ENCODE measurements at places on chromosomes 7 and 10. TPM values are rescaled to one million over a fixed set of nuclear protein-coding genes. Genes with fewer than 3 reads are reported as not detected.
A peak's percentile ranks its signal among the peaks of the same experiment; 100 is the strongest.

Gene IMPDH1
- total RNA-seq: 25.5 TPM

Gene ARHGAP22
- 3.5 TPM for total RNA-seq

Gene ADCYAP1R1
- 5.8 TPM for total RNA-seq

Gene SH2B2
- total RNA-seq: 1.2 TPM

Gene CYP2E1
- total RNA-seq: 0.89 TPM

Gene CCDC172
- total RNA-seq: not detected

Gene PDGFA
- 37.2 TPM for total RNA-seq

Gene ASB4
- 7.0 TPM for total RNA-seq

Gene TMEM184A
- 0.32 TPM for total RNA-seq

Gene THSD7A
- total RNA-seq: 1.5 TPM

Gene FAM180A
- 6.1 TPM for total RNA-seq

Gene TMEM176A
- total RNA-seq: 31.1 TPM

DNA sequence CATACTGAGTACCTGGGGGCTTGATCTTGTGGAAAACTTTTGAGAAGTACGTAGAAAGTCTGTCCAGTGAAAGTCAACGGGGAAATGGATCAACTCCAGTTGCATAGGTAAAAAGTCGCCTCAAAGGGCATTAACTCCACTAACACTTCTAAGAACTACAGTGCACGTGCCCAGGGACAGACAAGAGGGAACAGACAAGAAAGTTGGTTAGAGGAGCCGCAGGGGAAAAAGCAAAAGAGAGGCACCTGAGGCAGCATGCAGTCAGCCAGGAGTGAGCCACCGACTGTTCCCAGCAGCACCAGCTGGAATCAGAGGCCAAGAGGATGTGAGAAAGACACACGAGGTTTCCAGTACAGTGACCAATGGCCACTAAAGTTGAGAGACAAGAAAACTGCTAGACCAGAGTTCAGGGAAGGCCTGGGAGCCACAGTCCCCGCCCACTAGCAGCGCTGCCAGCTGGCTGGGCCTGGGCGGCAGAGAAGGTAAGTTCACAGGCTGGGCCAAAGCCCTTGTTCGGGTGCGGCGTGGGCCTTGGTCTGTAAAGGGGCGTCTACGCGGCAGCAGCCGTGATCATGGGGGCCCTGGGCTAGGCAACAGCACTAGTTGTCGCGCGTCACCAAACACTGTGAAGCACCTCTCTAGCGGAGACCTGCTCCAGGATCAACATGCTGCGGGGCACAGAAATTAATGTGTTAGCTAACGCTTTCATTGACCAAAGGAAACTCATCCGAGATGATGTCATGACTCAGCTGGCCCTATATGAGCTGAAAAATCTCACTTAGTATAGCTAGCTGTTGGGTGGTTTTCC is 14.0 kb downstream of the ITGB1 start:
- DNase-seq: peak; percentile 53

DNA sequence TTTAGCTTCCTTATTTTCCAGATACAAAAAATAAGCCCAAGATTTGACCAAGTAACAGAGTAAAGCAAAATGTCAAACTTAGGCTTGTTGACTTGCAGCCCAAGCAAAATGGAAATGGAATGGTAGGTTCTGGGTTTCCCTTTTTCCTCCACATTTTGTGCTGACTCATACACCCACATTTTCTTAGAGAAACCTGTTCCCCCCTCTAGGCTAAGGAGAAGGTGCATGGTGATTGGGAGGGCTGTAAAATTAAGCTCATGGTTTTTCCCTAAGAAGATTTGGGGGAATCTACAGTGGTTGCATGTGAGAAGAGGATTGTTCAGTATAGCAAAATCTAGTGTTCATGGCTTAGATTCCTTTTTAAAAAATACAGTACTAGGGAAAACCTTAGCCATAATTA is 127.4 kb downstream of the ARL4A start:
- DNase-seq: no peak

DNA sequence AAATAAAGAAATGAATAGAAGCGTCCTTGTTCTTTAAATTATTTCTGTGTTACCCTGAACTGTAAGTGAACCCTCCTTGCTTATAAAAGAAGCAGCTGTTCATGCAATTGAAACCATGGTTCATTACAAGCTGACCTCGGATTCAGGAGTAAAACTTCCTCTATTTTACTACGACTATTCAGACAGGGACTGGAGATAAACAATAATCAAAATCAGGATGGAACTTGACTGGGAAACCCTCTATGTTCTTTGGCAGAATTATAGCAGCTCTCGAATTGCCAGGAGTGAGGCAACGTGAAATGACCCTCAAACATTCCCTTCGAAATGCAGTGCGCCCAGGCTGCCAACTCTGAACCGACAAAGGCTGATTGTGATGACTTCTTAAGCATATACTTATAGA is 172.1 kb downstream of the CYP26A1 start:
- no peak for DNase-seq

GRCh38 chr10:113524539-113525490 is 28.0 kb upstream of the HABP2 start:
- no peak for DNase-seq

DNA sequence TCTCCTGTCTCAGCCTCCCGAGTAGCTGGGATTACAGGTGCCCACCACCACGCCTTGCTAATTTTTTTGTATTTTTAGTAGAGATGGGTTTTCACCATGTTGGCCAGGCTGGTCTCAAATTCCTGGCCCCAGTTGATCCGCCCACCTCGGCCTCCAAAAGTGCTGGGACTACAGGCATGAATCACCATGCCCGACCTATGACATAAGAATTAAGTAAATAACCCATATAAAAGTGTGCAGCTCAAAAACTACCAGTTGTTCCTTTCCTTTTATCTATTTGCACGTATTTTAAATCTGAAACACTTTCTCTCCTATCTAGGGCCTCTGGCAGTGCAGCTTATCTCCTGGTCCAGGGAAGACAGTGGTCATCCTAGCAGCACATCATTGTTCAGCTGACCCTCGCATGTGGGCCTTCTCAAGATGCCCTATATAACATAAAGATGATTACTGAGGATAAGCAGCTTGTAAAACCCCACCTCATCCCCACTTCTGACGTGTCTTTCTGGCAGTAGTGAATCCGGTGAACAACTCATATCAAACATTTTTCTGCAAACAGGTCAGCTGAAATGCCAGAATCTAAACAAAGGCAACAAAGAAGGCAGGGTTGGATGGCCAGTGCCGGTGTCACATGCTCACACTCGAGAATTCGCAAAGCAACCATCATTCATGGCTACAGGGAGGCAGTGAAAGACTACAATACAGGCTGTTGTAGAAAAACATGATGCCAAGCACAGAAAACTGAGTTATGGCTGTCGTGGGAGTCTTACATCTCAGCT is 36.0 kb upstream of the KCNIP2 start:
- DNase-seq: no peak

GRCh38 chr10:5165738-5166137 is 19.2 kb downstream of the AKR1C8 start:
- no peak for DNase-seq

- DNase-seq: no peak
These were observed 36.6 kb downstream of the MAPK8 start for GRCh38 chr10:48343106-48343505.

- DNase-seq: no peak
These were observed 942.9 kb downstream of the ANKRD7 start for GRCh38 chr7:119167431-119167830.

- DNase-seq: no peak
These were observed 7.5 kb downstream of the SAR1A start for GRCh38 chr10:70162892-70163201.

- DNase-seq: peak; percentile 84
These were observed 61.1 kb downstream of the MKI67 start for GRCh38 chr10:128064970-128065580.

DNA sequence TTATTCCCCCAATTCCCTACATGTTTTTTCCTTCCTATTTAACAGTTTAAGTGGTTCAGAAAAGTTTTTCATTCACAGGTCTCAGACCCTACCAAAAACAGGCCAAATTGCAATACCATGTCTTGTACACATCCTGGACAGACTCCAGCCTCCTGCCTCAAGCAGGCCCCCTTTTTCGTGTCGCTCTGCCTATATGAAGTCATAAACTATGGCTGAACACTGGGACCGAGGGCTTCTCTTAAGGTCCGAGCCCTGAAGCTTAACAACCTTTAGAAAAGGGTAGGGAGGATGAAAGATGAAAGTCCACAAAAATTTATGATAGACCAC is 1.4 kb downstream of the FBXW4 start:
- DNase-seq: no peak

DNA sequence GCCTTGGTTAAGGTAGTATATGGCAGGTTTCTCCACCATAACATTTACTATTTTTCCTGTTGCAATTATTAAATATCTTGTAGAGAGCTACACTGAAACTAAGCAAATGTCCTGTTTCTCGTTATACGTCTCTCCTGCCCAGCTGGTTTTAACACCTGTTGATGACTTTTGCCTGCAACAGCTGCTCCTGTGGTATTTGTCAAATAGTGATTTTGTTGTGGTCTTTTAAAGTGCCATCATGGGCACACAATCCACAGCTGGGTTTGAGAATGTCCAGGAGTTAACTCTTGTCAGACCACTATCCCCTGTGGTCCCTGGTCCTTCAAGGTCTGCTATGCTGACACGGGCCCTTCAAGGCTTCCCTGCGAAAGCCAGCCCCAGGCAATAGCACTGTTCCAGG is 24.9 kb upstream of the SEC61G start:
- DNase-seq: no peak

GRCh38 chr10:94133239-94133638 is 139.5 kb downstream of the PLCE1 start:
- DNase-seq: peak; percentile 80

- DNase-seq: peak; percentile 76
These were observed 101.2 kb upstream of the KLF6 start for GRCh38 chr10:3886191-3886590.

GRCh38 chr10:126569513-126570244 is 100.8 kb downstream of the C10orf90 start:
- no peak for DNase-seq

DNA sequence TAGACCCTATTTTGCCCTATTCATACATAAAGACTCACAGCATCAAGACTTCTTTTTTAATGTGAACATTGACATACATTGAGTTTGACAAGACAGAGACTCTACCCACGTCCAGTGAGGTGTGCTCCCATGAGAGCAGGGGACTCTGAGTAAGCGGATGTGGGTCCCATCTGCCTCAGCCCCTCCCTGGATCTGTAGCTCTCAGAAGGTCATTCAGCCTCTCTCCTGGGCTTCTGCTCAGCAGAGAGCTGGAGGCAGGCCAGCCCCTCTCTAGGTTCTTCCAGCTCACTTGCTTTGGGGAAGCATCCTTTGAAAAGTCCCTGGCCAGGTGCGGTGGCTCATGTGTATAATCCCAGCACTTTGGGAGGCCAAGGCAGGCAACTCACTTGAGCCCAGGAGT is 146.9 kb upstream of the ZMIZ1 start:
- no peak for DNase-seq

GRCh38 chr7:84700563-84701370 is 486.1 kb downstream of the SEMA3D start:
- DNase-seq: no peak

GRCh38 chr7:139643951-139644585 is 120.6 kb downstream of the CLEC2L start:
- no peak for DNase-seq

- DNase-seq: no peak
These were observed 99.1 kb upstream of the JCAD start for GRCh38 chr10:30158325-30158960.

DNA sequence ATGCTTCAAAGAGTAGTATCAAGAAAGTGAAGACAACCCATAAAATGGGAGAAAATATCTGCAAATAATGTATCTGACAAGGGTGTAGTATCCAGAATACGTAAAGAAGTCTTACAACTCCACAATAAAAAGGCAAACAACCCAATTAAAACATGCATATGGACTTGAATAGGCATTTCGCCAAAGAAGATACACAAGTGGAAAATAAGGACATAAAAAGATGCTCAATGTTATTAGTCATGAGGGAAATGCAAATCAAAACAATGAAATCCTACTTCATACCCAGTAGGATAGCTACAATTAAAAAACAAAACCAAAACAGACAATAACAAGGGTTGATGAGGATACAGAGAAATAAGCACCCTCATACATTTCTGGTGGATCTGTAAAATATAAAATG is 79.2 kb downstream of the NUDCD3 start:
- DNase-seq: no peak

DNA sequence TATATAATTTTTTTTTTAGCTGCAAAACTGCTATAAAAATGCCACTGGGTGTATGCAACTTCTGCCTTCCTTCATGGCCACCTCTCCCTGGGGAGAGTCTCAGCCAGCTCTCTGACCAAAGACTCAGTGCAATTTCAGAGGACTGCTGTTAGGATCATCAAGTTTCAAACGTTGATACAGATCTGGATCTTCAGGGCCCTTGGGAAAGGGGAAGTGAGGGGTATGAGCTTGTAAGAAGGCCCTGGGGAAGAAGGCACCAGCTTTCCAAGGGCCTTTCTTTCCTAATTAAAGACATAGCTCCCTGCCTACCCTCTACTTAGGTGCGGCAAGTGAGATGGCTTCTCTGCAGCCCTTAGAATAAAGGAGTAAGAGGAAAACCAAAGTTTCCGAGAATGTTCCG is 130.4 kb downstream of the CUL2 start:
- DNase-seq: no peak

GRCh38 chr7:5284304-5285281 is 1.9 kb downstream of the SLC29A4 start:
- DNase-seq: no peak

DNA sequence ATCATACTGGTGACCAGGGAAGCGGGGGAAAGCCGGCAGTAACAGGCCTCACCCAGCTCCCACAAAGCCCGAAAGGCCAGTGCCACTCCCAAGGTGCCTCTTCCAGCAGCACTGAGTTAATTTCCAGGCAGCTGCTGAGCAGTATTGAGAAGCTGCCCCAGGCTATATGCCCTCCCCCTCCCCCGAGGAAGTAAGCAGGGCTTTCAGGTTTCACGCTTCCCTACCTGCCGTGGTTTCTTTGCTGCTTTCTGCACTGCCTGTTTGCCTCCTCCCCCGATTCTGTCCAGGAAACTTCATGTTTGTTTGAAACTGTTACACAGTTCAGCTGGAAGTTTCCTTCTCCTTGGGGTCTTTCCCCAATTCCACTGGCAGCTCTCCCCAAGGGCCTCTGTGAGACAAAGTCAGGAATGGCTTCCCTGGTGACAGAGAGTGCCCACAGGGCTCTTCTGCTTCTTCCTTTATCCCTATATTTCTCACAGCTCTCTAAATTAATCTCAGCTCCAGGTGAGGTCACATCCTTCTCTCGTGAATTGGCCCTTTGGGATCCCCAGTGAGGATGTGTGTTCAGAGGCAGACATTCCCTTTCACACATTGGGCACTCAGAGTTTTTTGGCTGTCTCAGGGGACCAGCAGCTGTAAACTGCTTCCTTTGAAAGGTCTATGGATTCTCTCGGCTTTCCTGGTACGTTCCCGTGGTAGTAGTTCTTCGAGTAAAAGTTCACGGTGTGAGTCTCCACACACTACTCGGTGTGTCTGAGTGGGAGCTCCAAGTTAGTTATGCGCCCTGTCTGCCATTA is 19.4 kb downstream of the C1GALT1 start:
- DNase-seq: no peak

- DNase-seq: no peak
These were observed 22.7 kb downstream of the AVPI1 start for GRCh38 chr10:97664282-97664850.

GRCh38 chr10:58813573-58813972 is 300.9 kb downstream of the BICC1 start:
- DNase-seq: no peak

All from Right ventricle myocardium inferior (tissue), 1 donor.